ENCODE measurements at places on chromosomes 5 and 9. TPM values are rescaled to one million over a fixed set of nuclear protein-coding genes. Genes with fewer than 3 reads are reported as not detected.

The IL9 gene
- 104 TPM for total RNA-seq

GRCh38 chr9:93183663-93184431, at the start of gene WNK2:
Gene WNK2 (plus strand): TSS chr9:93184139. CDS start chr9:93184930, 791 bp downstream.
- DNase-seq: peak; percentile 26

GRCh38 chr5:57325678-57326397, 152.0 kb downstream of the GPBP1 start:
- DNase-seq: no peak

DNA sequence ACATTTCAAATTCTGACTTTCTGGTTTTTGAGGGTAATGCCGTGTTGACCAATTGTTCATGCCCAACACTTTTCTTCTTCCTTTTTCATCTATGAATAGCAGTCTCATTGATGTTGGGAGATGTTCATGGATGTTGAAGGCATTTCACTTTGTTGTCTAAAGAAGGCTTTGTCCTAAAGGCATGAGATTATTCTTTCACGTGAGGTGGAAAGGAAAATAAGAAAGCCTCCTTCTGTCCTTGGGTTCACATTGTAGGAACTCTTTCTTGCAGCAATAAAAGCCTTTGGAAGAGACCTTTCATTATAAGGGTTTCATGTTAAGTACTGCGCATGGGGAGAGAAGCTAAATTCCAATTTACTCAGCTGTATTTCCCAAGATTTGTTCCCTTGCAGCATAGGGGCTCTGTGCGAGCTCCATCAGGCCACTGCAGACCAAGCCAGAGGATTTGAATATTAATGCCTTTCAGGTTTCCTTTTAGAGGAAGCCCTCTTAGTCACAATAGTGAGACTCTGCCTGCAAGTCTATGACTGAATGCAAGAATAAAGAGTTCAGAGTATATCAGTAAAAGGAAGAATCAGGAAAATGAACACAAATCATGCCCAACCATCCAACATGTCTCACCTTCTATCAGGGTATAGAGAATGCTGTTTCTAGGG, 274.6 kb downstream of the TMEM38B start:
- DNase-seq: no peak

DNA sequence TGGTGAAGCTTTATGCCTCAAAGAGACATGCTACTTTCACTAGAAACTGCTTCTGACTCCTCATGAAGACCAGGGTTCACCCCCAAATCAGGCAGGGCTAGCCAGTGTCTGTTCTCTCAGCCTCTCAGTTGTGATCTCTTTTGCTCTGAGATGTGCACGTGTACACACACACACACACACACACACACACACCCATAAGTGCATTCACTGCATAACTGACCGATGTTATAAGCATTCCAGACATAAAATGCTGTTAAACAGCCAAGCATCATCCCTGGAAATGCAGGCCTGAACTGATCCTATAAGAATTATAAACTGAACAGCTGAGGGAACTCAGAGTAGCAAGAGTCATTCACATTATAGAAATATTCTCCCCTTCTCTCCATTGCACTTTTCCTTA, 85.0 kb downstream of the FSTL4 start:
- no peak for DNase-seq

GRCh38 chr5:133450286-133450685, 162.1 kb downstream of the FSTL4 start:
- no peak for DNase-seq

GRCh38 chr5:148807851-148808250, 18.6 kb upstream of the ADRB2 start:
- no peak for DNase-seq

DNA sequence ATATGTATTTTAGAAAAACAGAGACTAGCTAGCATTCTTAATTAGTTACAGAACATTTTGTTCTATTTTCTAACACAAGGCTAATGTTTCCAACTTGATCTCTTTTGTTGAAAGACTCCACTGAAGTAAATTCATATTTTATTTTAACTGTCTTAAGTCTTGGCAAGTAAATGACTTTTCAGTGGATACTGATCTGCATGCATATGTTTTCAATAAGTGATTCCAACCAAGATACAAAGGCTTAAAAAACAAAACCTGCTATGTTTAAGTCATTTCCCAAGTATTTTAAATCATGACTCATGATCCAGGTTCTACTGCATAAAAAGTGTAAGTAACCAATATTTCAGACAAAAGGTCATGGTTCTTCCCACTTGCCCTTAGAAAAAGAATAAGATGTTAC, 5.7 kb downstream of the CDO1 start:
- no peak for DNase-seq

DNA sequence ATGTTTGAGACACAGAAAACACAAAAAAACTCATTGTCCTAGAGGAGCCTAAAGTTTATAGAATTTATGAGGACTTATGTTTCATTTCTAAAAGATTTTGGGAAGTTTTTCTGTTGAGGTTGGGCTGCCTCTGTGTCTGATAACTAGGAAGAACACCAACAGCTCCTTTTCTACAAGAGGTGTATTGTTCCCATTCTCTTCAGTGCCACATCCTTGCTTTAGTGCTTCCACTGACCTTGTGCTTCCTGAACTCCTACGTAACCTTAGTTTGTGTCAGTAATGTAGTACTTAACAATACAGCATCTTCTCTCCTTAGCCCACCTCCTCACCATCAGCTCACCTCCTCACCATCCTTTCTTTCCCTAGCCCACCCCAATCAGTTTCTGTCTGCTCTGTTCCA, 117.3 kb upstream of the TNC start:
- no peak for DNase-seq

All from activated T-helper 2 cell treated with anti-CD3 and anti-CD28 coated beads, Interferon-gamma antibody, Interleukin-2, Interleukin-4, amounts not matched to agents 10 μg/mL and 5 μg/mL and 100 μg/mL, durations not matched to agents 14 hours and 24 hours and 36 hours (primary cell).